ENCODE measurements at places on chromosomes 16 and 17.
A peak's percentile ranks its signal among the peaks of the same experiment; 100 is the strongest.

DNA sequence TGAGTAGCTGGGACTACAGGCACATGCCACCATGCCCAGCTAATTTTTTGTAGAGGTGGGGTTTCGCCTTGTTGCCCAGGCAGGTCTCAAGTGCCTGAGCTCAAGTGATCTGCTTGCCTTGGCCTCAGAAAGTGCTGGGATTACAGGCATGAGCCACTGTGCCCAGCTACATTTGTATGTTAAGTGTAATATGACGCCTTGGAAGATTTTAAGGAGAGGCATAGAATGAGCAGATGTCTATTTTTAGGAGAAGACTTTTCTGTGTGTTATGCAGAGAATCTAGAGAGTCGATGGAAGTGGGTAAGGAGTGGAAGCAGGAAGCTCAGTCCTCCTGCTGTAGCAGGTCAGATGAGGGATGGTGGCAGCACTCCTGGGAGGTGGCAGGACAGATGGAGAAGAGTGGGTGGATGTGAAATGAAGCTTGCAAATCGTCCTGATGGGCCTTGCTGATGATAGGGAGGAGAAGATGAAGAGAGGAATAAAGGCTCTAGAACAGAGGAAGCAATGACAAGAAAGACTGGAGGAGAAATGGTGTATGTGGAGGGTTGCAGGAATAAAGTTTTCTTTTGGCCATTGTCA lies 125.3 kb downstream of the SHISA6 start:
- H3K36me3 ChIP-seq, result no peaks in the 10 kb centered on the region
- no peak for DNase-seq
- H3K27me3 ChIP-seq, result no peaks in the 10 kb centered on the region

DNA sequence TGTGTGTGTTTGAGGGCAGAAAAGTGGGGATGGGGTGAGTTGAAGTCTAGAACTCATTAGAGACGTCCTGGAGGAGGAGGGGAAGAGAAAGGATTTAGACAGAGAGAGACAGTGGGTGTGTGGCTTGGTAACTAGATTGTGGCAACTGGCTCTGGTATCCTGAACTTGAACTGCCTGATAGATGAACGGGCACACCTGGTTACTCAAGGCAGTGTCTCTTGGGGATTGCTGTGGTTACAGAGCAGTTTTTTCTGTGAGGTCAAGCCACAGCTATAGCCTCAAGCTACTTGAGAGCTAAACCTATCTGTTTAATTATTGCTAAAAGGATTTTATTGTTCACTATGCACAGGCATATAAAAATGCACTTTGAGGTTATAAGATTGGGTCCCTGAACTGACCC lies 29.8 kb upstream of the MYH2 start:
- H3K36me3 ChIP-seq, result no peaks in the 10 kb centered on the region
- H3K27ac ChIP-seq, result no peak overlapping the region
- H3K27me3 ChIP-seq, result peaks cover 7% of the 10 kb centered on the region
- H3K4me3 ChIP-seq, result no peak overlapping the region
- DNase-seq, result no peak

- DNase-seq, result no peak
- no peaks in the 10 kb centered on the region for H3K27me3 ChIP-seq
- no peak overlapping the region for H3K27ac ChIP-seq
- no peaks in the 10 kb centered on the region for H3K36me3 ChIP-seq
- no peaks in the 10 kb centered on the region for H3K4me1 ChIP-seq
Measured at GRCh38 chr16:4123616-4124300, 7.5 kb upstream of the ADCY9 start.

- H3K27ac ChIP-seq, result no peak overlapping the region
- no peaks in the 10 kb centered on the region for H3K4me1 ChIP-seq
- H3K27me3 ChIP-seq, result no peaks in the 10 kb centered on the region
- H3K4me3 ChIP-seq, result no peak overlapping the region
- DNase-seq, result no peak
- no peaks in the 10 kb centered on the region for H3K36me3 ChIP-seq
Measured at GRCh38 chr17:80573701-80574100, 29.1 kb downstream of the RPTOR start.

GRCh38 chr16:58019866-58020538 lies 5.6 kb upstream of the MMP15 start:
- no peak overlapping the region for H3K27ac ChIP-seq
- no peak for DNase-seq
- no peaks in the 10 kb centered on the region for H3K27me3 ChIP-seq
- H3K4me3 ChIP-seq, result no peak overlapping the region
- peaks cover 30% of the 10 kb centered on the region for H3K4me1 ChIP-seq

DNA sequence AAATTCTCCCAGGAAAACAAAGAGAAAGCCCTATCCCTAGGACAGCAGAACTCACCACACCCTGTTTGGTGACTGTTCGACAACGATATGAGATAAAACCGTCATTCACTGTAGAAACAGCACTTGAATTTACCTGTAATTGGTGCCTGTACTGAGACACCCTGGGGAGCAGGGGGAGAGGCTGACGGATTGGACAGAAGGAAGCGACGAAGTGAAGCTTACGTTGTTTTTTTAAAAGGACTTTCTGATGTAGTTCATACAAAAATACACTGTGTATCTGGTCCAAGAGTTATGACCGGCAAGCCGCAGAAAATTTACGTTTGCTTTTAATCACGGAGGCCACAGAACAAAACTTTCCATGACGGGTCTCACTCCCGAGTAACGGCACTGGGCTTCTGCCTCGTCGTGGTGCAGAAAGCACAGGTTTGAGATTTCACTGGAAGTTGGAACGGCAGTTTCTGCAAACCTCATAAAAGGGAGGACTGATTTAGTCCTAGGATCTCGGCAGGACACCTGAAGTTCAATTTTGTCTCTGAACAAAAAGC lies 9.7 kb downstream of the NXN start:
- H3K4me1 ChIP-seq, result peaks cover 8% of the 10 kb centered on the region
- no peak for DNase-seq
- no peak overlapping the region for H3K4me3 ChIP-seq
- H3K36me3 ChIP-seq, result no peaks in the 10 kb centered on the region

GRCh38 chr16:71845639-71846430 lies at the start of gene ATXN1L:
Gene ATXN1L (plus strand): TSS chr16:71845976. CDS start chr16:71849741, 3,765 bp downstream.
- peaks cover 21% of the 10 kb centered on the region for H3K36me3 ChIP-seq
- no peaks in the 10 kb centered on the region for H3K27me3 ChIP-seq
- peaks cover 16% of the 10 kb centered on the region for H3K4me1 ChIP-seq
- peak within 1 kb of the TSS; percentile 85 for H3K27ac ChIP-seq
- DNase-seq, result peak; percentile 96

- H3K36me3 ChIP-seq, result no peaks in the 10 kb centered on the region
- H3K4me3 ChIP-seq, result peak overlapping the region; percentile 85
- peaks cover 12% of the 10 kb centered on the region for H3K4me1 ChIP-seq
- H3K27me3 ChIP-seq, result no peaks in the 10 kb centered on the region
- DNase-seq, result no peak
- H3K27ac ChIP-seq, result peak overlapping the region; percentile 91
Measured at GRCh38 chr16:29961127-29961478, 776 bp upstream of the TMEM219 start.

DNA sequence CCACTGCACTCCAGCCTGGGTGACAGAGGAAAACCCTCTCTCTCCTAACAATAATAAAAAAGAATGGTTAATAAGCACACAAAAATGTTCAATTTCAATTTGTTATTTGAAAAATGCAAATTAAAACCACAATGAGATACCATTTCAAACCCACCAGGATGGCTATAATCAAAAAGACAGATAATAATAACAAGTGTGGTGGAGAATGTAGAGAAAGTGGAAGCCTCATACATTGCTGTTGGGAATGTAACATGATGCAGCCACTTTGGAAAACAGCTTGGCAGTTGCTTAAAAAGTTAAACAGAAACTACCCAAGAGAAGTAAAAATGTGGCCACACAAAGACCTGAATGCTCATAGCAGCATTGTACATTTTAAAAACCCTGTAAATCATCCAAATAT lies 51.8 kb upstream of the MAP3K14 start:
- no peak overlapping the region for H3K4me3 ChIP-seq
- no peaks in the 10 kb centered on the region for H3K27me3 ChIP-seq
- no peak overlapping the region for H3K27ac ChIP-seq
- no peak for DNase-seq
- peaks cover 31% of the 10 kb centered on the region for H3K4me1 ChIP-seq

DNA sequence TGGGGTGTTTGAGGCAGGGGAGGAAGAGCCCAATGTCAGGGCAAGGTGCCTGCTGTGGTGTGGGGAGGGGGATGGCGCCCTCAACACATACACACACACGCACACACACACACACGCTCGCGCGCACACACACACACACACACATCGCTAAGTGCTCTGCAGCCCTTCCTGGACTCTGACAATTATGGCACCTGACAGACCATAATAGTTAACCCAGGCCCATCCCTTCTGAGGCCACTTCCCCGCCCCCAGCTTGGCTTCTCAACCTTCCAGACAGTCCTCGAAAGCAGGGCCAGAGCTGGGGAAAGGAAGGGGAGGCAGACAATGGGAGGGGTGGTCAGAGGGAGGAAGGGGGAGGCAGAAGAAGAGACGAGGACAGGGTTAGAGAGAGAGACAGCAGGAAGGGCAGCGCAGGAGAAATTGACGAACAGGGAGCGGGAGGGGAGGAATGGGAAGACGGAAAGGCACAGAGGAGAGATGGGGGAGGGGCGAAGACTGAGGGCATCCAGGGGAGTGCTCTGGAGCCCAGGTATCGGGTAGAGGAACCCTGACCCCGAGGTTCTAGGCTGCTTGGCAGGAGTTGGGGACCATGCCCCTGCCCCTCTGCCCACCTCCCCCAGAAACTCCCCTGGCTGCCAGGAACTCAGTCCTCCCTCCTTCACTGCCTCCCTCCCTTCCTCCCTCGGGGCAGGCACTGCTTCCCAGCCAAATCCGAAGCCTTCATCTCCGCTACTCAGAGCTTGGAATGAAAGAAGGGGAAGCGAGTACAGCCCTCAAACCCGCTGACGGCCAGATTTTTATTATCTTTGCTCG lies 4.0 kb downstream of the SRCIN1 start:
- no peak overlapping the region for H3K4me3 ChIP-seq
- H3K27ac ChIP-seq, result no peak overlapping the region
- no peak for DNase-seq
- peaks cover 28% of the 10 kb centered on the region for H3K4me1 ChIP-seq
- H3K27me3 ChIP-seq, result peaks cover 38% of the 10 kb centered on the region
- no peaks in the 10 kb centered on the region for H3K36me3 ChIP-seq

GRCh38 chr16:21283521-21284289 lies 5.6 kb upstream of the CRYM start:
- DNase-seq, result no peak
- no peaks in the 10 kb centered on the region for H3K36me3 ChIP-seq
- peak overlapping the region; percentile 51 for H3K4me3 ChIP-seq
- no peak overlapping the region for H3K27ac ChIP-seq
- peaks cover 10% of the 10 kb centered on the region for H3K4me1 ChIP-seq
- peaks cover 35% of the 10 kb centered on the region for H3K27me3 ChIP-seq

- no peaks in the 10 kb centered on the region for H3K36me3 ChIP-seq
- no peak overlapping the region for H3K4me3 ChIP-seq
- H3K4me1 ChIP-seq, result no peaks in the 10 kb centered on the region
- DNase-seq, result no peak
- no peak overlapping the region for H3K27ac ChIP-seq
Measured at GRCh38 chr16:59759296-59759695, 1025.2 kb upstream of the GOT2 start.

DNA sequence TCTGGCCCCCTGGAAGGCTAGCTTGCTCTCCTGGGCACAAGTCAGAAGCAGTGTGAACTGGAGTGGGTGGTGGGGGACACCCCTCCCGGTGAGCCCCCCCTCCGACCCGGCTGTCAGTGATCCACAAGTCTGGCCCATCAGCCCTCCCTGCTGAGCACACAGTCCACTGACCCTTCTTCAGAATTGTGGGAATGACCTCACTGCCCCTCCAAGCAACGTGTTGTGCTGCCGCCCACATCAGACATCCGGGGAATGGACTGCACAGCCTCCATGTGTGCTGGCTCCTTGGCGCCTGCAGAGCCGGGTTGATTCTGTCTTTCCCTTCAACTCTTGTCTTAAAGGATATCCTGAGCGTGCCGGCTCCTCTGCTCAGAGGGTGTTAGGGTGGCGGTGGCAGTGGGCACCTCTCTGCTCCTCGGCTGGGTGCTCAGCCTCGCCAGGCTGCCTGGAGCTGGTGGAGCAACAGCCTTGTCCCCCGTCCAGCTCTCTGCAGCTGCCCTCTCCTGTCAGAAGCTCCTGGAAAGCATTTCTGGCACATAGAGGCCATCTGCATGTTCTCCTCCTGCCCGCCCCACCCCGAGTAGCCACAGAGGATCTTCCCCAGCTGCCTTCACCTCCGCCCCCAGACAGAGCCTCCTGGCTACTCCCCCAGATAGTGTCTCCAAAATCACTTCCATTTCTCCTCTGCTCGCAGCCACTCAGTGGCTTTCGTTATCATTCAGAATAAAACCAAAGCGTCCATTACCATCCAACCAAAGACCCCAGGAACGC lies 19.8 kb downstream of the NPTX1 start:
- H3K27me3 ChIP-seq, result no peaks in the 10 kb centered on the region
- peak overlapping the region; percentile 2 for H3K4me3 ChIP-seq
- H3K4me1 ChIP-seq, result peaks cover 32% of the 10 kb centered on the region
- H3K36me3 ChIP-seq, result no peaks in the 10 kb centered on the region
- H3K27ac ChIP-seq, result no peak overlapping the region
- no peak for DNase-seq

GRCh38 chr17:50558091-50558490 lies 2.4 kb upstream of the CACNA1G start:
- H3K4me1 ChIP-seq, result peaks cover 53% of the 10 kb centered on the region
- no peak overlapping the region for H3K4me3 ChIP-seq
- peaks cover 43% of the 10 kb centered on the region for H3K27me3 ChIP-seq

Data from suprapubic skin (tissue), 4 donors.